ENCODE measurements at places on chromosomes 7 and 10. TPM values are rescaled to one million over a fixed set of nuclear protein-coding genes. Genes with fewer than 3 reads are reported as not detected.

TRIL gene
- 6.6 TPM for total RNA-seq

DNA sequence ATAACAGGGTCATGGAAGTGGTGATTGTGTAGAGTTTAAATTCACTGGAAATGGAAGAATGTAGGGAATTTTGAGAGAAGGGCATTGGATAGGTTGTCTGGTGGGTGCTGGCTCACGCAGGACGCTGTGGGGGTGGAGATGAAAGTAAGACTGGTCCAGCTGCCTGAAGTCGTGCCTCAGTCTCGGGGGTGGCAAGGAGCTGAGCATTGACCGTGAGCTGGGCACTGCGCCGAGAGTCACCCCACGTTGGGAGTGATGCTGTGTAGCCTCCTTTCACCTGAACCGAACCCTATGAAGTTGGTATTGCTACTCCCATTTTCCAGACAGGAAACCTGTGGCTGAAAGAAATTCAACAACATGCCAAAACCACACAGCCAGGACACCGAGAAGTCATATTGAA, 99.2 kb downstream of the ACTR3B start:
- no peaks in the 10 kb centered on the region for H3K36me3 ChIP-seq
- H3K4me1 ChIP-seq: no peaks in the 10 kb centered on the region
- no peak overlapping the region for H3K27ac ChIP-seq
- no peaks in the 10 kb centered on the region for H3K27me3 ChIP-seq
- H3K4me3 ChIP-seq: no peak overlapping the region

DNA sequence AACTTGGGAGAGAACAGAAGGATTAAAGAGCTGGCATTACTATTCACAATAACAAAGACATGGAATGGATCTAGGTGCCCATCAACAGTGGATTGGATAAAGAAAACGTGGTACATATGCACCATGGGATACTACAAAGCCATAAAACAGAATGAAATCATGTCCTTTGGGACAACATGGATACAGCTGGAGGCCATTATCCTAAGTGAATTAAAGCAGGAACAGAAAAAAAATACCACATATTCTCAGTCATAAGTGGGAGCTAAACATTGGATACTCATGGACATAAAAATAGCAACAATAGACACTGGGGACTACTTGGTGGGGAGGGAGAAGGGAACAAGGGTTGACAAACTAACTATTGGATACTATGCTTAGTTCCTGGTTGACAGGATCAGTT, 133.2 kb upstream of the ITGB1 start:
- H3K27me3 ChIP-seq: no peaks in the 10 kb centered on the region
- no peak for ATAC-seq
- no peaks in the 10 kb centered on the region for H3K4me1 ChIP-seq

DNA sequence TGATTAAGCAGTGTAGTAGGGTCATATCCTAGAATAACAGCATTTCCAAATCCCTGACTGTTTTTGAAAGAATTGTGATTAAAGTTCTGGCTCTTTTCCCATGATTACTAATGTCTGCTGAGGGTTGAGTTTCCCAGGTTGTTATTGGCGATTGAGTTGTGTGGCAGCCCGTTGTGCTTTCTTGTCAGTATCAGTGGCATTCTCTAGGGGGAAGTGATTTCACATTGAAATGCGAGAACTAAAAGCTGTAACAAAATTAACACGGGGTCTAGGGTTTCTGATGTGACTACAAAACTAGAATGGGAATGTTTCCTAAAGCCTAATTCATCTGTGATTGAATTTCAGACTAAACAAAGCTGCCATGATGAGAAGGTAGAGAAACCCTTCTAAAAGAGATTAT, 349.4 kb downstream of the EXOC4 start:
- ATAC-seq: no peak
- no peak overlapping the region for H3K4me3 ChIP-seq
- no peaks in the 10 kb centered on the region for H3K36me3 ChIP-seq
- no peaks in the 10 kb centered on the region for H3K4me1 ChIP-seq
- no peak overlapping the region for H3K27ac ChIP-seq
- H3K27me3 ChIP-seq: no peaks in the 10 kb centered on the region

GRCh38 chr10:26310361-26310760, 93.8 kb downstream of the GAD2 start:
- no peak for ATAC-seq
- H3K4me1 ChIP-seq: no peaks in the 10 kb centered on the region
- no peak overlapping the region for H3K27ac ChIP-seq
- H3K4me3 ChIP-seq: no peak overlapping the region

GRCh38 chr10:50990568-50991455, 83.5 kb upstream of the PRKG1 start:
- peaks cover 39% of the 10 kb centered on the region for H3K27me3 ChIP-seq
- no peaks in the 10 kb centered on the region for H3K4me1 ChIP-seq
- H3K36me3 ChIP-seq: no peaks in the 10 kb centered on the region
- peak overlapping the region; percentile 85 for H3K4me3 ChIP-seq
- ATAC-seq: peak; percentile 35
- H3K27ac ChIP-seq: peak overlapping the region; percentile 90

GRCh38 chr7:128244861-128245260, 3.8 kb downstream of the LEP start:
- ATAC-seq: no peak
- H3K4me1 ChIP-seq: no peaks in the 10 kb centered on the region
- no peak overlapping the region for H3K27ac ChIP-seq
- H3K36me3 ChIP-seq: no peaks in the 10 kb centered on the region
- peaks cover 49% of the 10 kb centered on the region for H3K27me3 ChIP-seq
- no peak overlapping the region for H3K4me3 ChIP-seq

GRCh38 chr7:8590791-8591190, 157.4 kb downstream of the NXPH1 start:
- H3K4me3 ChIP-seq: no peak overlapping the region
- no peak overlapping the region for H3K27ac ChIP-seq
- H3K4me1 ChIP-seq: no peaks in the 10 kb centered on the region
- ATAC-seq: no peak

Measured in gastroesophageal sphincter (tissue), 4 donors.